ENCODE measurements at places on chromosomes 12 and 14. TPM values are rescaled to one million over a fixed set of nuclear protein-coding genes. Genes with fewer than 3 reads are reported as not detected.

DNA sequence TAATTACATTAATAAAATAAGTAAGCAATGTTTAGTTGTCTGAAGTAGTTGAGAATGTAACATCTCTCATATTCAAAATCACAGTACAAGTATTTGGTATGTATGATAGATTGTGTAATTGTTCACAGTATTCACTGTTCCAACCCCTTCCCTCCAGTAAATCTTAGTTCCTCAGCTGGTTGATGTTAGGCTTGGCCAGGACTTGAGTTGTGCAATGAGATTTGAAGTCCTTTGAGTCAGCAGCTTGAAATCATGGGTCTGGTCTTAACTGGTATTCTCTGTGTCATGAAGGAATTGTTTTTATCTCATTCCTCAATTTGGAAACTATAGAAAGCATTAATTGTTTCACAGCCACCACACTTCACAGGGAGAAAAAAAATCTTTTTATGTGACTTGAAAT, 477.1 kb downstream of the FSCB start:
- DNase-seq, result no peak

GRCh38 chr14:50860478-50861086, 11.3 kb upstream of the ABHD12B start:
- DNase-seq, result peak; percentile 81

DNA sequence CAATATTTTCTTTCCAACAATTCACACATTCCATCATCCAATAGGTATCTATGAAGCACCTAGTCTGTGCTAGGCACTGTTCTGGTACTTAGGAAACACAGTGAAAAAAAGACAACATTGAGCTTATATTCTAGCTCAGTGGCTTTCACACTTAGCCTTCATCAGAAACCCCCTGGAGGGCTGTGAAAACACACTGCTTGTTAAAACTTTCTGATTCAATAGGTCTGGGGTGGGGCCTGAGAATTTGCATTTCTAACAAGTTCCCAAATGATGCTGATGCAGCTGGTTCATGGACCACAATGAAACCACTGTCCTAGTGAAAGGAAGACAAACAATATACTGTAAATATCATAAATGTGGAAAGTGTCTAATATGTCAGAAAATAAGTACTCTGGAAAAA, 5.9 kb downstream of the VTI1B start:
- DNase-seq, result no peak

DNA sequence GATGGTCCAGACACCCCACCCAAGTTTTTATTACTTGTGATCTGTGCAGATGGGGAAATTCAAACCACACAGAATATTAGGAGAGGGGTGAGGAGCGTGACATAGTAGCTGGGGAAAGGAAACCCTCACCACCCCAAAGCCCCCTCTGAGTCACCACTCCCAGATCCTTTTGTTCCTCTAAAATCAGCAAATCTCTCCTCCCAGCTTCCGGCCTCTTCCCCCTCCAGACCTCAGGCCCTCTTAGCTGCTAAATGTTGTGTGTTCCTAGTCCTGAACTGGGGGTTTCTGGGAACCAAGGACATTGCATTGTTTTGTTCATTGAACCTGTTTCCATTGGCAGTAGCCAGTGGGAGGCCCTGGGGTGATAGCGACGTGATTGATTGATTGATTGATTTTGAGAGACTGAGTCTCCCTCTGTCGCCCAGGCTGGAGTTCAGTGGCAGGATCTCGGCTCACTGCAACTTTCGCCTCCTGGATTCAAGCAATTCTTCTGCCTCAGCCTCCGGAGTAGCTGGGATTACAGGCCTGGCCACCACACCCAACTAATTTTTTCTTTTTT, 5.9 kb upstream of the ORAI1 start:
- no peak for DNase-seq

DNA sequence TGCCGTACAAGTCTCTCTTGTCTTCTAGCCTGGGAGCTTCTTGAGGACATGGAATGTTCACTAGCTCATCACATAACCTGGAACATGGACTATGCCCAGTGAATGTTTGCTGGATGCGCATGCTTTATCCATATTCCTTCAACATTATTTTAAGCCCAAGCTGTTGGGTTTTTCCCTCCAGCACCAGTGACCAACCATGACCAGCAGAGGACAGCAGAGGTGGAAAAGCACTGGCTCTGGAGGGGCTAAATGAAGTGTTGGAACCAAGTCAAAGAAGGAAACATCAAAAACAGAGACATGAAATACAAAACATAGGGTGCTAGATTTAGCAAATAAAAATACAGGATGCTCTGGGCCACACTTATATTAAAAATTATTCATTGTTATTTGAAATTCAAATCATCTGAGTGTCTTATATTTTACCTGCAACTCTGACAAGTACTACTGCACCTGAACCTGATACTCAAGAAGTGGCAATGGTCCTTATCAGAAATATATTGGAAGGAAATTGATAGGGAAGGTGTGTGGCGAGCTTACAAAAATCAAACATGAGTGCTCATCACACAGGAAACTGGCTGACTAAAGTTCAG, 23.1 kb upstream of the HELB start:
- peak; percentile 22 for DNase-seq

EPS8 gene
- 102 TPM for total RNA-seq

DNA sequence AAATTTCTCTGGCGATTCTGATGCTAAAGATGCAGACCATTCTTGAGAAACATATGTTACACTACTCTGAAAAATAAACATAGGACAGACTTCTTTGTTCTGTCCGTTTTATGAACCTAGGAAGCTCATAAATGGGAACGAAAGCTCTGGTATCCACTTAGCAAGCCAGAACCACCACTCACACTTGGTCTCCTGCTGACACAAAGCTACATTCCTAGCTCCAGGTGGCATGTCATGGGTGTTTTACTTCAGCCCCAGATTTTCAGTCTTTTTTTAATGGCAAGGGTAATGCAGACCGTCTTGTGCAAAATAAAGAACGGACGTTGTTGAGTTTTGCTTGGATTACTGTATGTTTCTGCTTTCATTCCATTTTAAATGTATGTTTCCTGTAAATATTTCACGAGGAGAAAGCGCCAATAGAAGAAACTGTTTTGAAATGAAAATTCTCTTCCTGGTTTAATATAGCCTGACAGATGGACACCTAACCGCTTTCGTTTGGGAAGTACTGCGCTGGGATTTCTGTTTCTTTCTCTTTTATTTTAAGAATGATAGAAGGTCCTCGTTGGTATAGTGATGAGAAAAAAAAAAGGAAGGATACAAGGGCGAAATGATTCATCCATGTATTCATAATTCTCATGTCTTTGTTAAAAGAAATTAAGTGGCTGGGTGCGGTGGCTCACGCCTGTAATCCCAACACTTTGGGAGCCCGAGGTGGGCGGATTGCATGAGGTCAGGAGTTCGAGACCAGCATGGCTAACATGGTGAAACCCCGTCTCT, 871 bp upstream of the COQ5 start:
- DNase-seq, result peak; percentile 33

- DNase-seq, result peak; percentile 42
Measured at GRCh38 chr12:13198876-13199275, 2.4 kb downstream of the EMP1 start.

All from IMR-90 (cell line).